ENCODE measurements at places on chromosomes 13 and 19.

DNA sequence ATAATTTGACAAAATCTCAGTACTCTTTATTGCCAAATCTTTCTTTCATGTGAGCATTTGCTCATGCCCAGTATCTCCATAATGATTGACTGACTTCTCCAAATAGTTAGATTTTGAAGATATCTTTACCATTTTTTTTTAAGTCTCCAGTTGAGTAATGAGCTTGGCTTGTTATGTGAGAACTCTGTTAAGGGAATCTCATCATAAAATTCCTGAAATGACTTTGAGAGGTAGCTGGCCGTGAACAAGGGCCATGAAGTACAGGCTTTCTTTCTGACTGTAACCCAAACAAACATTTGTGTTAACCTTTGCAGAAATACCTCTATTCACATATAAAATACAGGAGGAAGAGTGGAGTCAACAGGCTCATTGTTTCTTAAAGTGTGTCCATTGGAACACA, 449.7 kb downstream of the IRS2 start:
- DNase-seq = no peak

- no peak for DNase-seq
Observed at GRCh38 chr19:16548956-16549355, 6.7 kb upstream of the CHERP start.

DNA sequence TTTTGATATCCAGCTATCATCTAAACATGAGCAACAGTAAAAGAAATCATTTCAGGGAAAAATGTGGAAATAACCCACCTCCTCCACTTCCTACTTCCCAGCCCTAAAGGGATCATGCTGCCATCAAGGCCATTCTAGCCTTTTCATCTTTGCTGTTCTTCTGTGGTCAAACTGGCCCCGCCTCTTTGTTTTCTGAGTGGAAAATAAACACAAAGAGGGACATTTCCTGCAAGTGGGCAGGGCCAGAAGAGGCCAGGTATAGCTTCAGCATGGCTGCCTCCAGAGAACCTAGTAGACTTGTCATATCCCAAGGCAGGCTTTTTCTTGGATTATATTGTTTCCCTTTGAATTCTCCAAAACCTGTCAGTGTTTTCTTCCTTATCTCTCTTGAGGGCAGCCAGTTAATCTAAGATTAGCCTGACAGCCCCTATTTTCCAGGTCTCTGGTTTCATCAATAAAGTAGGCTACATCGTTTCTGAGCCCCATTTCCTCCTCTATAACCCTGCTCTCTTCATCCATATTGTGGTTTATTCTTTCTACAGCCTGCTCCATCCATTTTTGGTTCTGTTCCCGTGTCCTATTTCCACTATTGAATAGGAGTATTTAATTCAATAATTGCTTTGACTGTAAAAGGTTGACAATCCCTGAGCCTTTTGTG, 117.6 kb downstream of the GPC6 start:
- no peak for DNase-seq

DNA sequence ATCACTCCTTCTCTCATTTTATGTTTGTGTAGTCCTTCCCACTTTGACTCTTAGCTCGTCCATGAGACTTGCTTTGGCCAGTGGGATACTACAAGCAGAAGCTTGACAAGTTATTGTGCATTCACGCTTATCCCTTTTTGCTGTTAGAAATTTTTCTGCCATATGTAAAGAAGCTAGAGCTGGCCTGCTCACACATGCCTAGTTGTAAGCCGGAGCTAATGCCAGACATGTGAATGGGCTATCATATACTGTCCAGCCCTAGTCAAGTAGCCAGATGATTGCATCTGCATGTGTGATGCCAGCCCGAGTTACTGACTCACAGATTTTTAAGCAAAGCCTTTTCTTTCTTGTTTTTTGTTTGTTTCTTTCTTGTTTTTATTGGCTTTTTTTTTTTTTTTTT, 460.7 kb downstream of the TDRD3 start:
- no peak for DNase-seq

GRCh38 chr13:44396701-44397580, 23.3 kb downstream of the SERP2 start:
- no peak for DNase-seq

DNA sequence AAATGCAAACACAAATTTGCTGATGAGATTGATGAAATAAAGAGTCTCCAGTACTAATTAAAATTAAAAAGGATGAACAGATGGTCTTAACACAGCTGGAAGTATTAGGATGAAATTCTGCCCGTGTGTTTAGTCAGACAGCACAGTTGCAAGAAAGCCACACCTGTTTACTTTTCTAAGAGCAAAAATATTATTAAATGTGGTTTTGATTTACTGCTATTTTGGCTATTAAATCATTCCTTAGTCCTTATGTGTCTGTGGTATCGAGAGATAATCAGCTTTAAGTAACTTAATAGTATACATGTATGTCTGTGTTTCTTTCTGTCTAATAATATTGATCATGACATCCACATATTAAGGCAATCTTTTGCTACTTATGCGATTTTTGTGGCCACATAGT, 494.9 kb downstream of the GPC6 start:
- DNase-seq = no peak

DNA sequence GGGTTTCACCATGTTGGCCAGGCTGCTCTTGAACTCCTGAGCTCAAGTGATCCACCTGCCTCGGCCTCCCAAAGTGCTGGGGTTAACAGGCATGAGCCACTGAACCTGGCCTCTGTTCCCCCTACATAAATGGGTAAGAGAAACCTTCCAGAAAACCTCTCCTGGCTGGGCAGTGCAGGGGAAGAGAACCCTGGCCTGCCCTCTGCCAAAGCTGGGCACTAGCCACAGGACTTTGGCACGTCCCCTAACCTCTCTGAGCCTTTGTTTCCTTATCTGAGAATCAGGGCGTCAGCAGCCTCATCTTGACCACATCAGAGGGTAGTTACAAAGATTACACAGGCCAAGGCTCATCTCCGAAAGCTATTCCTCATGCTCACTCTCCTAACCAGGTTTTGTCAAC, 2.2 kb downstream of the SBSN start:
- no peak for DNase-seq

GRCh38 chr19:508204-509150, 1.2 kb downstream of the TPGS1 start:
- no peak for DNase-seq

- no peak for DNase-seq
Observed at GRCh38 chr19:41434450-41434849, 5.3 kb downstream of the DMAC2 start.

GRCh38 chr13:20356444-20356843, 124.3 kb upstream of the GJB6 start:
- no peak for DNase-seq

- no peak for DNase-seq
Observed at GRCh38 chr13:49298416-49298815, 50.7 kb downstream of the CDADC1 start.

- DNase-seq = no peak
Observed at GRCh38 chr13:91482427-91482826, 84.0 kb downstream of the GPC5 start.

DNA sequence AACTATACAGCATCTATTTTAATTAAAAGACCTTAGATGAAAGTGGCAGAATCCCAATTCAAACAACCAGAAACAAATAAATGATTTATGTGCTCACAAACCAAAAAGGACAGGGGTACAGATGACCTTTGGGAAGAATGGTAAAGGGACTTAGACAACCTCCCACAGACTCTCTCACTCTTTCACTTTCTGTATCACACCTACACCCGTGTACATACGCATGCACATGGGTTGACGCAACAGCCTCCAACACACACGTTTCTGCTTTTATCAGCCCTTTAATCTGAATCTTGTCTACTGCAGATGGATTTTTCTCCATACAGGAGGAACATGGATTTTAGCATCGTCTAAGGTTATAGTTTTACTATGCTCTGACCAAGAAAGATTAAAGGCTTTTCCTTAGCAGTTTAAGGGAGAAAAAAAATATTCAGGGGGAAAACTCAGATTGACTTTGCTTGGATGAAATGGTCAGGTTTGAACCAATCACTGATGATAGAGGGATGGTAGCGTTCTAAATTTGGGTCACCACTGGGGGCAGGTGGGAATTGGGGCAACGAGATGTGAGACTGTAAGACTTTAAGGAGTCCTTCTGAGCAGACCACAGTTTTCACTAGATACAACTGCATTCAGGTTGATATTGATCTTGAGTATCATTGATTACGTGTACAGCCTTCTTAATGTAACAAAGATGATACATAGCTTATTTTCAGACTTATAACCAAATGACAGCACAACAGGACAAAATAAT, 166.1 kb downstream of the ITGBL1 start:
- no peak for DNase-seq

- no peak for DNase-seq
Observed at GRCh38 chr13:103324641-103325040, 258.4 kb upstream of the SLC10A2 start.

- DNase-seq = no peak
Observed at GRCh38 chr19:22893855-22894270, 61.8 kb downstream of the ZNF723 start.

DNA sequence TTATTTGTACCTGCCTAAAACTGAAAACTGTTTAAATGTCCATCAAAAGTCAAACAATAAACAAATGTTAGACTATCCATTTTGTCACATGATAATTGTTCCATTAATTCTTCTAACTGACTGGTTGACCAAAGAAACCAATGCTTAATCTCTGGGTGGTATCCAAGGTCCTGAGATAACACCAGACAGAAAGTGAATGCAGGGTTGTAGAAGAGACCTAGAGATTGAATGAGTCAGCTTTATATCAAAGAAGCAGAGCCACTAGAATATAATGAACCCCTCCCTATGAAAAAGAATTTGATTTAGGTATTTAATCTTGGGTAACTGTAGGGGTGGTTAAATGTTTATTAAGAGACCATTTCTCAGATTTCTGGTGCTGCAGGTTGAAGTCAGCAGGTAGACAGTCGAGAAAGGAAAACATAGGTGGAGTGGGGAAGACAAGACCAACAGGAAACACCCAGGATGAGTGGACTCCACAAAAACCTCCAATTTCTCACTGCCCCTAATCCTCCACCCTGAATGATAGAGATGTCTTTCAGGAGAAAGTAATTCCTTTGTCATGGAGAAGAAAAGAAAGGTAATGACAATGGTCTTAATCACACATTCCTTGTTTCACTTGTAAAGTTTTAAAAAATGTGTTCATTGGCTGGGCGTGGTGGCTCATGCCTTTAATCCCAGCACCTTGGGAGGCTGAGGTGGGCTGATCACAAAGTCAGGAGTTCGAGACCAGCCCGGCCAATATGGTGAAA, 536.4 kb downstream of the IRS2 start:
- no peak for DNase-seq

GRCh38 chr19:48644839-48645619, 958 bp downstream of the CA11 start:
- peak; percentile 78 for DNase-seq

DNA sequence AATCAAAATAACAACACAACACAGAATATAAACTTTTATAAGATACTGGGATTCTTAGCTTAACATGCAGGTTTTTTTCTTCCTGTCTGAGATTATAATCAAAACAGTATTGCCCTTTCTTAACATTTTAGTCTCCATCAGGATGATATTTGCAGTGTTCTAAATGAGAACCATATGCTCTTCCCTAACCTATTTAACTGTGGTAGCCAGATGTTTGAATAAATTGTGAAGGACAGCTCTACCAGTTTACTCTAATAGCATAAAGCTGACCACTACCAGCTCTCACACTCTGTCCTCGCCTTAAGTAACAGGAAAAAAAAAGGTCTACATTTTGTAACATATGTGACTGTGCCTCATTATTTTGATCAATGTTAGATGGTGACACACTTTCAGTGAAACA, 618.7 kb upstream of the SGCG start:
- DNase-seq = no peak

- DNase-seq = no peak
Observed at GRCh38 chr13:79490824-79491223, 9.9 kb downstream of the NDFIP2 start.

DNA sequence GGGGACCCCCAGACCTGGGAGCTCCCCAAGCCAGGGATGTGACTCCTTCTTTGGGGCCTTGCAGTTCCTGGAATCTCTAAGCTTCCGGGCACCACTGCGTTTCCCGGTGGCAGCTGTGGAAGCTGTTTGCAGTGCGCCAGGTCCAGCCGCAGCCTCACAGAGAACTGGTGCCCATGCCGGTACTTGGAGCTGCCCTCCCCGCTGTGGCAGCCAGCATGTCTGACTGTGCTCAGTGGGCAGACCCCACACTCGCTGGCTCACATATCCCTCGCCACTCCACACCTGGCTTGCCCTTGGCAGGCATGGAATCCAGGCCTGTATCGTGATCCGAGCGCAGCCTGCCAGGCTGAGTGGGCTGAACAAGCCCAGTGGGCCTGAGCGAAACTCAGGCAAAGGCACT, 753.2 kb upstream of the PCDH20 start:
- no peak for DNase-seq

DNA sequence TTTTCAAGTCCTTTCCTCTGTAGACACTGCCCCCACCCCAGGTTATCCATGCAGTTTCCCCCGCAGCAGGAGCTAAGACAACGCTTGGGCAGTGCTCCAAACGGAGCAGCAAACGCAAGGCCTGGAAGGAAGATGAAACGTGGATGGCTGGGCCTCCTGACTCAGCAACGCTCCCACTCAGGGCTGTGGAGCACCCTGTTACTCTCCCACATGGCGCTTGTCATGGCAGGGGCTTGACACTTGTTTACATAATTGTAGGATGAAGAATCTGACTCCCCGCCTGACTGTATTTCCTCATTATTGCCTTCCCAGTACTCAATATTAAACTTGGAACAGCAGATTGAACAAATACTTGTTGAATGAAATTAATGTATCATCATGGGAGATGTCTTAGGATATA, 799 bp upstream of the C1QTNF9B start:
- no peak for DNase-seq

DNA sequence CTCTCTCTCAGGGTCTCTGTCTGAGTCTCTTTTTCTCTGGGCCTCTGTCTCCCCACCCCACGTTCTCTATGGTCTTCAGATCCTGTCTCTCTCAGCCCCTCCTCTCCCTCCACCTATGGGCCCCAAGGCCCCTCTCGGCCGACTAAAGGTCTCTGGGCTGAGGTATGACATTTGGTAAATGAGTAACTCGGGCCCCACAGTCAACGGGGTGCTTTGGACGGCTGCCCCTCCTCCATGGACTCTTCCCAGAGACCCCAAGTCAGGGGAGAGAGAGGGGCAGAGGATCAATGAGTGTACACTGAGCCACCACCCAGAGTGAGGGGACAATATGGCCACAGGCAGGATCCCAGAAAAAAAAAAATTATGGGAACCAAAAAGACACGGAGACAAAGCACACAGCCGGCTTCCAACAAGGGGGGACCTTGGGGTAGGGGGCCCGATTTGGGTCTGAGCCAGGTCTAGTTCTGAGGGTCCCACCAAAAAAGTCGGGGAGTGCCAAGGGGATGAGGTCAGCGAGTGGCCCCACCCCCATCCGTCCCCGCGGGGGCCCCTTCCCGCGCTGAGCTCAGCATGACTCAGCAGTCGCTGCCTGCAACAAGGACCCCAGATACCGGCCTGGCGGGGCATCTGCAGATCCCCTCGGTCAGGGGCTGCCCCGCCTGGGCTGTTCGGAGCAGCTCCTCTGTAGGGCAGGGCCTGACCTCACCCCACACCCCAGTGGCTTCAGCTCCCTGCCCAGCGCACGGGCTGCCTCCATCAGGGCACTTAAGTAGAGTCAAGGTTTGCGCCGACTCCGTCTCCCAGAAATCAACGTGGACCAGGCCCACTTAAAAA, 1.5 kb upstream of the FTL start:
- DNase-seq = no peak

GRCh38 chr13:106681536-106681935, 113.6 kb upstream of the ARGLU1 start:
- no peak for DNase-seq

Measured in HAP-1 (cell line).